ENCODE measurements at places on chromosomes 3 and 15. TPM values are rescaled to one million over a fixed set of nuclear protein-coding genes. Genes with fewer than 3 reads are reported as not detected.

GRCh38 chr3:184171562-184171961, 3.1 kb upstream of the AP2M1 start:
- DNase-seq = no peak

- DNase-seq = no peak
These were observed 56.2 kb upstream of the IGF1R start for GRCh38 chr15:98592136-98592535.

DNA sequence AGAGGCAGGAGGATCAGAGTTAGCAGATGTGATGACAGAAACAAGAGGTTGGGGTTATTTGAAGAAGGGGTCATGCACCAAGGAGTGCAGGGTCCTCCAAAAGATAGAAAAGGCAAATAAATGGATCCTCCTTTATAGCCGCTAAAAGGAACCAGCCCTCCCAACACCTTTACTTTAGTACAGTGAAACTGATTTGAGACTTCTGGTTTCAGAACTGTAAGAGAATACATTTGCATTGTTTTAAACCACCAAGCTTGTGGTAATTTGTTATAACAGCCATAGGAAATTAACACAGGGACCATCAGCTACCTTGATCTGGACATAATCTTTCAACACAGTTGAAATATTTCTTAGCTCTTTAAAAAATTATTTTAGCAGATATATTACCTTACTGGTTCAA, 166.6 kb downstream of the TIGIT start:
- no peak for DNase-seq

DNA sequence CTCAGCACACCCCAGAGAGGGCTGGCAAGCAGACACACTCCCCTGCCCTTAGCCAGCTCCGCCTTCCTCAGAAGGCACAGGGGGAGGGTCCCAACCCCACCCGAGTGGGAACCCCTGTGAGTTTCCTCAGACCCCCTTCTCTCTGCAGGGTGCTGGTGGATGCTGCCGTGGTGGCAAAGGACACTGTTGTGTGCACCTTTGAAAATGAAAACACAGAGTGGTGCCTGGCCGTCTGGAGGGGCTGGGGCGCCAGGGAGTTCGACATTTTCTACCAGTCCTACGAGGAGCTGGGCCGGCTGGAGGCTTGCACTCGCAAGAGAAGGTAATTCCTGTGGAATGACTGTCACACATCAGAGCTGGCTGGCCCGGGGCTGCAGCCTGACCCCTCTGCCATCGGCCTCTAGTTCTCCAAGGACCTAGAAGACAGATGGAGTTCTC, 149.4 kb downstream of the LRRK1 start:
- no peak for DNase-seq

DNA sequence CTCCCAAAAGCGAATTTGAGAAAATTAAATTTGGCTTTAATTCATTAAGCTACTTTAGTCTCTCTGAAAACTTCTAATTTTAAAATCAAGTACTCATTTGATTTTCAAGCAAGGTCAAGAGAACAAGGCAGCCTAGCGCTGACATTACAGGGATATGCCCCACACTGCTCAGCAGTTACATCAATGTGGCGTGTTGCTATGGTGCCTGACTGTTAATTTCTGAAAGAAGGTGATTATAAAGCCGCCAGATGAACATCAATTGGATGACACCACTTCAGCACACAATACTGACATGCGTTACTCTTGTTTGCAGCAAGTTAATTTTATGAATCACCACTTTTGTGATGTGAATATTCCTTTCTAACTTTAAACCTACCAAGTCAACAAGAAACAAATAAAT, 284.4 kb downstream of the FOXP1 start:
- DNase-seq = no peak

- peak; percentile 90 for DNase-seq
These were observed at the start of gene ITGB5 for GRCh38 chr3:124887177-124887931. Gene ITGB5 (minus strand): TSS chr3:124887365. CDS start chr3:124887000, 365 bp downstream.

DNA sequence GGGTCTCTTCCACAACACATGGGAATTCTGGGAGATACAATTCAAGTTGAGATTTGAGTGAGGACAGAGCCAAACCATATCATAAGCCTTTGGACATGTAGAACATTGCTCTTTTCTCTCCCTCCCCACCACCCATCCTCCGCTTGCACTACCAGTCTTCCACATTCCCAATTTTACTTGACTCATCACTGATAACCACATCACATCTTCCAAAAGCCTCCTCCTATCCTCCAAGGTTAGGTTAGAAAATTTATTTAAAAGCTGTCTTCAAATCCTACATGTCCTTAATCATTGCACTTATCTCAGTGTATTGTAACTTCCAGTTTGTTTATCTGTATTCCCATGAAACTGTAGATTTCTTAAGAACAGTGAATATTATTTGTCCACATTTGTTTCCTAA, 10.4 kb downstream of the ZBED2 start:
- DNase-seq = no peak

Gene TMIE
- total RNA-seq = 0.74 TPM

Gene ZNF80
- total RNA-seq = not detected

Gene IGF2BP2
- total RNA-seq = 16.7 TPM
